ENCODE measurements at places on chromosomes 3 and 15.
A peak's percentile ranks its signal among the peaks of the same experiment; 100 is the strongest.

- DNase-seq: no peak
Observed at GRCh38 chr15:48622237-48622636, 23.3 kb downstream of the FBN1 start.

DNA sequence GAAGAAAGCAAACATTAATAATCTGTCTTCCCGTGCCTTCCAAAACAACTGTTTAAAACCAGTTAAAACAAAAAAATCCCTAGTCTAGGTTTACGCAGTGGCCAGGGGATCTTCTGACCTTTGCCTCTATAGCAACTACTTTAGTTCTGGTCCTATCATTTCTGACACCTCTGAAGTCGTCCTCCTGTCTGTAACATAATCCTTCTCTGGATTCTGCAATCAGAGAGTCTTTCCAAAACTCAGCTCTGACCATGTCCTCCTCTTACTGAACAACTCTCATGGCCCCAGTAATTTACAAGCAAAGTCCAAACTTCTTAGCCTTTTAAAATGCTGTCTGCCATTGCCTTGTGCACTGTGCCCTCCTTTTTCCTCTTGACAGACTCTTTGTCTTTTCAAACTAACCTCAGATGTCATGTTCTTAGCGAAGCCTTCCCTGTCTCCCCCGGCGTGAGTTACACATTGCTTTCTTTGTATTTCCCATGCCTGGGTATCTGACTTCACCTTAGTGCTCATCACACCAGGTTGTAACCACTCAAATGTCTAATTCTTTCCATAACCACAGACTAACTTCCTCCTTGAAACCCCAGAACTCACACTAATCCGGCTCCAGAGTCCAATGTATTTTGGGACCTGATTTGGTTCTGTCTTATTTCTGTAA, 105.2 kb upstream of the BNIP2 start:
- DNase-seq: no peak

GRCh38 chr3:179729086-179729485, 76.2 kb downstream of the USP13 start:
- no peak for DNase-seq

DNA sequence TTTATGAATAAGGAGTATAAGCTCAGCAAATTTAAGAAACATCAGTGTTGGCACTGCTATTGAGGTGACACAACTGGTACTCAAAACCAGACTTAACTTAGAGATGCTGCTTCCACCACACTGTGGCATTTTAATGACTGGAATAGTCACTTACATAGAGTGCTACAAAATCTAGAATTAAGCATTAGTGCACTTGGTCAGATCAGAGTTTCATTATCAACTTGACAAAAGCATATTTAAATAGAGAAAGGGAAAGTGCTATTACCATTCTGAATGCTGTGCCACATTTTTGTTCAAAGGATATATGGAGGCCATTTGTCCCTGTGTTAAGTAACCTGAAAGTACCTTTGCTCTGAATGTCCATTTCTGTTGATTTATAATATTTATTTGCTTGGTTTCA, 800.7 kb upstream of the ALCAM start:
- DNase-seq: no peak

GRCh38 chr3:176987901-176988650, 209.2 kb downstream of the TBL1XR1 start:
- DNase-seq: no peak

DNA sequence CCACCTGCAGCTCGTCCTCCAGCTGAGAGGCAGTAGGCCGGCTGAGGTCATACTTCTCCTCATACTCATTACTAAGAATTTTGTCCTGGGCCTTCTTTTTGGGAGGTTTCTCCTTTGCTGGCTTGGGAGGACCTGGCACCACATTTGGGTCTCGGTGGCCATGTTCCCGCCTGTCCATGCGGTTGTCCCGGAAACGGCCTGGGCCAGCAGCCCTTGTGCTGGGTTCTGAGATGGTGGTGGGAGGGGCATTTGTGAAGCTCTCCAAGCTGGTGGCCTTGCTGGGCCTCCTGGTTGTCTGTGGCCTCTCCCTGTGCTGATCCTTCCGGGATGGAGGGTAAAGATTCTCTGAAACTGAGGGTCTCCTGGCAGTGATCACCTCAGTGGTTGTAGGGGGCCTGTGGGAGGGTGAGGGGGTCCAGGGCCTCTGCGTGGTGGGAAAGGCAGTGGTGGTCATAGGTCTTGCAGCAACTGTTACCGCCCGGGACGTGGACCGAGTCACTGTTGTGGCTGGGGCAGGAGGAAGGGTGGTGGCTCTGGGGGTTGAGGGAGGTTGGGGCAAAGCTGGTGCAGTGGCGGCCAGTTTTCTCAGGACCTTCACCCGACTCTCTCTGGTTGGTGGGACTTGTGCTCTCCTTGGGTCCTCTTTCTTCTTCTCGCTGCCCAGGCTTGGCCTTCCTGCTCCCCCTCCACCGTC, 2.5 kb downstream of the CCDC80 start:
- no peak for DNase-seq

- no peak for DNase-seq
Observed at GRCh38 chr3:111335512-111336303, 206.3 kb upstream of the CD96 start.

DNA sequence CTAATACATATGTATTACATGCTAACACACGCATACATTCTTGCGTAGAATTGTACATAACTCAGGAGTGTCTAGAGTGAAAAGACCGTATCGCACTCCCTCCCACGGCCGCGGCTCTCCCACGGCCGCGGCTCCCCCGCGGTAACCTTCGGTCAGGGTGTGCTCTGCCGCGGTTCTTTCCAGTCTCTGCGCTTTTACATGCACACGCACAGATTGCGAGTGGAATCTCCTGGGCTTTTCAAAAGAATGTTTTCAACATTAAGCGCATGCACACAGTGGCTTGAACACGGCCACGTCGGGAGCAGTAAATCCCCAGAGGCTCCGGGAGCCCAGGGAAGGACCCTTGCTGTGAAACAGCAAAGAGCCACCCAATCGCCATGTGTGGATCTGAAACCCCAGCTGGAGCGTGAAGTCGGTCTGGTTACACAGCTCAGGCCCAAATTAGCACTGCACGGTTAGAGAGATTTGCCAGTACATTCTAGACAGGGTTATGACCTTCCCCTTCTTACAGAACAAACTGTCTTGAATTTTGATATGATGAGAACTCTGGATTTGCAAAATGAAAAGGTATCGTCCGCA, 805 bp upstream of the RGMA start:
- no peak for DNase-seq

GRCh38 chr15:43285609-43286037, 18.9 kb upstream of the TGM5 start:
- peak; percentile 31 for DNase-seq

GRCh38 chr3:122307976-122308375, 17.1 kb upstream of the CSTA start:
- DNase-seq: no peak

- DNase-seq: no peak
Observed at GRCh38 chr15:68384451-68385239, 47.3 kb downstream of the ITGA11 start.

- DNase-seq: no peak
Observed at GRCh38 chr3:172157564-172158258, 118.3 kb downstream of the FNDC3B start.

- no peak for DNase-seq
Observed at GRCh38 chr3:127714125-127714571, 41.4 kb downstream of the ABTB1 start.

DNA sequence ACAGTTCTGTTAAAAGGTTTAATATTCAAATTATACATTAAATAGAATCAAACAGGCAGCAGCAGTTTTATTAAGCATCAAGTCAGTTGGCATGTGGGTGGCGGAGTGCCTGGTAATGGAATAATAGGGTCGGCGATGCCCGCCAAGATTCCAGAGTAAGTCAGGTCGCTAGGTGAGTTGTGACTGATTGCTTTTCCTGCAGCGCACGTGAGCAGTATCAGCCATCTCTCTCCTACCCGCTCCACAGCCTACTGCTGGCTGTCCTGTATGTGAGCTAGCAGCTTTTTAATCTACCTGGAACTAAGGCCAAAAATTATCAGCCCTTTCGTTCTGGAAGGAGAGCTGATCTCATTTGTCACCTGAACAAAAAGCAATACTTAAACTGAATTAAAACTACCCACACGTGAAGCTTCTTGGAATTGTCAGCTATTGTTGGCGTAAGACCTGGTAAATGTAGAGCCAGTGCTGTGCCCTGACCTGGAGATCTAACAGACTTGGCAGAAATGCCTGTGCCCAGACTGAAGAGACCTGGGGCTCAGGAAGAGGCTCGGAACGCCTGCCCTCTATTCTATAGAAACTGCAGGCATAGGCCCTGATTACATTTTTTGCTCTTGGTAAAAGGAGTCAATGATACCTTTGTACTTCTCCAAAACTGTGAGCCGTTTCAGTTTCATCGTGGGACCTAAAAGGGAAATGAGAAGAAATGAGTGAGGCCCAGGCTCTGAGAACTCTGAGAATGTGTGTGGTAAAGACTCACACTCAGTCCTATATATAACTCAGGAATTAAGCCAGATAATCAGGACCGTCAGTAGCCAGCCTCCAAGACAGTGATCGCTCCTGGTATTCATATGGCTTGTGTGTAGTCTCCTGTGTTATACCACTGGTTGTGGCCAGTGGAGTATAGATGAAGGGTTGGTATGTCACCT, 21.9 kb downstream of the IDH3A start:
- DNase-seq: no peak

GRCh38 chr3:133038089-133038730, at the start of gene TMEM108:
Gene TMEM108 (plus strand): TSS chr3:133038391.
- peak; percentile 85 for DNase-seq

DNA sequence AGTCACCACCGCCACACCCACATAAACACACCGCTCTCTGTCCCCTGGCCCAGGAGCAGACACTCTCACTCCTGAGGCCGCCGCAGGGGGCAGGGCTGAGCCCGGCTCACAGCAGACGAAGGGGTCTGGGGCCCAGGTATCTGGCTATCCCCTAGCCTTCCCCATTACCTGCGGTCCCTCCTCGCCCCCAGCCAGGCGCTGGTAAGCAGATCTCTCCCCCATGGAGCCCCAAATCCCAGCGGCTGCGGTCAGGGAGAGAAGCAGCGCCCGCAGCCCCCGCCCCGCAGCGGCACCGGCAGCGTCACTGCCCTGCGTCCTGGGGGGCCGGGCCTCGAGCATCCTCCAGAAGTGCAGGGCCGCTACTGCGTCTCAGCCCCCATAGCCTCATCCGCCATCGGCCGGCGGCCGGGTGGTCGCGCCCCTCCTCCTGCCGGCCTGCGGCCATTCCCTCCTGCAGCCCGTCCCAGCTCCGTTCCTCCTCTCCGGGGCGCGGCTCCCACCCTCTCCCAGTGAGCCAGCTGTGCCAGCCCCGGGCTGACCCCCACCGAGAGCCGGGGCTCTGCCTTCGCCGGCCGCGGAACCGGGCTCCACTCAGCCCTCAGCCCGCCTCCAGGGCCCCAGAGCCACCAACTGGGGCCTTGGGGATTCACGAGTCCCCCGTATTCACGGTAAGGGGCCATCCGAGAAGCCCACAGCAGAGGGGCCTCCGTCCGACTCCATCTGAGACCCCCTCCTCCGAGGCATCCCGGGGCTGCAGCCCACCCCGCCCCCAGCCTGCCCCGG, 13.1 kb downstream of the TNK2 start:
- DNase-seq: no peak

DNA sequence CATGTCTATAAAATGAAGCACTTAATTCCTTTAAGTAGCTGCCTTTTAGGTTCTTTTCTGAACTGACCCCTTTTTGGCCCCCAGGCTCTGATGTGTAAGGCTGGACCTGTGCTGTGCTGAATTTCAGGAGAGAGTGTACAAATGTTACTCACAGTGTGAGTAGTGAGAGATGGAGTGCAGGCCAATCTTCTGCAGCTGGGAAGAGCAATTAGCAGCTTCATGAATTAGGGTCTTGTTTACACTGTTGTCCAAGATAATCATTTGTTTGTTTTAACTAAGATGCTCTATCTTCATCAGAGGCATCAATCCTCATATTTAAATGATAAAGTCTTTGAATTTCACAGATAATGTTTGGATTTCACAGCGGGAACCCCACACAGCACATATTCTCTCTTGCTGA, 19.4 kb downstream of the ARPP21 start:
- DNase-seq: no peak

- no peak for DNase-seq
Observed at GRCh38 chr3:58898513-58898912, 151.3 kb downstream of the CFAP20DC start.

- DNase-seq: no peak
Observed at GRCh38 chr3:56921573-56922453, 120.1 kb upstream of the ARHGEF3 start.

GRCh38 chr3:30691944-30692343, 85.5 kb downstream of the TGFBR2 start:
- DNase-seq: no peak

DNA sequence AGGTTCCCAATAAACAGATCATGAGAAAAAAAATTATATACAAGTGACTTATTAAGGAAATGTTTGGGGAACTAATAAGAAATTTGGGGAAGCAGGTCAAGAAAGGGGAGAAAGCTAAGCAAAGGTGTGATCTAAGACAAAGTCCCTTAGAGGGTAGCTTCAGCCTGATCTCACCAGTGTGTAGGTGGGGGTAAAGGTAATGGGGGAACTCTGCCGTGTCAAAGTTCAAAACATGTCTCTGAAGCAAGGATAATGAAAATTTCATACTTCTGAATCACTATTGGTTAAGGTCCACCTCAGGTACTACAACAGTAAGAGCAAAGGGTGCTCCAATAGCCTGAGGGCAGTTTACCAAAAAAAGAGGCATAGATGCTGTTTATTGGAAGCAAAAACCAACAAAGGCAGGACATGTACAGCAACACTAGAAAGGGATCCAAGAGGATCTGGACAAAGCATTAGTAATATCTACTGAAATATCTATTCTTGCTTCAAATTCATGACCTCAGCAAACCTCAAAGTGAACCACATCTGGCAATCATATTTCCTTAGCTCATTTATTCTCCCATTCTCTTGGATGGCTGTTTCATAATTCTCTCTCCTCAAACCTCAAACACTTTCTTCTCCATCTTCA, 6.9 kb downstream of the ACAD11 start:
- DNase-seq: no peak

DNA sequence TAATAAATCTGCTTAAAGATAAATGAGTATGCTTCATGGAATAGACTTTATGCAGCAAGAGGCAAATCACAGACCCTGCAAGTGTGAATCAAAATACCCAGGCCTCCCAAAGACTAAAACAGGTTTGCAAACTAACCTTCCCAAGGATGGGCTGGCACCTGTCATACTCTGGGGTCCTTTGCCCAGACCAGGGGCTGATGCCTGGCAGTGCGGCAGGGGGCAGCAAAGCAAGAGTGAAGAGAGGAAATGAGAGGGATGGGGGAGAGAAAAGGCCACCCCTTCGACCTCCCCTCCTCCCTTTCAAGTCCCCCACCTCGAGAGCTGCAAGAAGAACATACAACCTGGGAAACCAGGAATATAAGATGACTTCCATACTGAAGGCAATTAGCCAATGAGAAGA, 31.8 kb downstream of the XXYLT1 start:
- no peak for DNase-seq

- no peak for DNase-seq
Observed at GRCh38 chr3:46856576-46857471, 6.4 kb downstream of the MYL3 start.

Data from iPS DF 6.9 (cell line).